ENCODE measurements at places on chromosomes 11 and 22.

DNA sequence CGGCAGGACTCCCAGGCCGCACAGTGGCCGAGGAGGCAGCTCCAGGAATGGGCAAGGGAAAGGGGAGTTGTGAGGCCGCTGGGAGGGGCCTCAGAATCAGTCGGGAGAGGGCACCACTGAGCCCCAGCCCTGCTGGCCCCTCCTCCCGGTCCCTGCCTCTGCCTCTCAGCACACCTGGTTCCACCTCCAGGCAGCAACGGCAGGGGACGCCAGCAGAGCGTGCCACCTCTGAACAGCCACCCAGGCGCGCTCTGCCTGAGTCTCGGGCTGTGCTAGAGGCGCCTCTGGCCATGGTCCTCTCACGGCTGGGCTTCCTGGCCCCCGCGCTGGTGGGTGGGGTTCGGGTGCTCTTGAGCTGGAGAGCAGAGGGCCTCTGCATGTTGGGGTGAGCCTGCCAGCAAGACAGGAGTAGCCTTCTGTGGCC is 33.0 kb downstream of the MOB2 start:
- peak; percentile 15 for DNase-seq

DNA sequence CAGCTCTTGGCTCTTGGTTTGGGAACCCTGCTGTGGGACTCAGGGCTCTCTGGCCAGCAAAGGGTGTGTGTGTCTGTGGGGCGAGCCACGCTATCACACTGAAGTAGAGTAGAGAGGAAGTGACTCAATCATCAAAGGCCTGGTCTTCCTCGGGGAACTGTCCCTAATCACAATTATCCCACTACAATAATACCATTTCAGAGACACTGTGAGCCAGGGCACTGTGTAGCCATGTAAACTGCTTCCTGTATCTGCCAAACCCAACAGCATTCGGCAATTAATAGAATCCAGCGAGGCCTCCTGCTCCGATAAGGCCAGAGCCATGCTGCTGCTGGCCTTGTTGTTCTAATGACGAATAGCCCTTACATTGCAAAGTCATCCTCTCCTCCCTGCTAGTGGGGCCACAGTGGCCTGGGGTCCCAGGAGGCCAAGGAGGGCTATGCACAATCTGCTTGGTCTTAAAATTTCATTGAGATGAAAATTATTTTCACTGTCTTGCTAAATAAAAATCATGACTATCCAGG is 49.8 kb upstream of the LMO2 start:
- DNase-seq = no peak

GRCh38 chr11:94771390-94771789 is 3.2 kb downstream of the AMOTL1 start:
- no peak for DNase-seq

- DNase-seq = no peak
These were observed 133.4 kb downstream of the DBX1 start for GRCh38 chr11:20026629-20027555.

- no peak for DNase-seq
These were observed 10.6 kb downstream of the RAB6A start for GRCh38 chr11:73750228-73750627.

GRCh38 chr11:34940026-34940677 is 23.7 kb downstream of the PDHX start:
- DNase-seq = no peak

- no peak for DNase-seq
These were observed 4.8 kb upstream of the NLRP10 start for GRCh38 chr11:7969756-7970646.

DNA sequence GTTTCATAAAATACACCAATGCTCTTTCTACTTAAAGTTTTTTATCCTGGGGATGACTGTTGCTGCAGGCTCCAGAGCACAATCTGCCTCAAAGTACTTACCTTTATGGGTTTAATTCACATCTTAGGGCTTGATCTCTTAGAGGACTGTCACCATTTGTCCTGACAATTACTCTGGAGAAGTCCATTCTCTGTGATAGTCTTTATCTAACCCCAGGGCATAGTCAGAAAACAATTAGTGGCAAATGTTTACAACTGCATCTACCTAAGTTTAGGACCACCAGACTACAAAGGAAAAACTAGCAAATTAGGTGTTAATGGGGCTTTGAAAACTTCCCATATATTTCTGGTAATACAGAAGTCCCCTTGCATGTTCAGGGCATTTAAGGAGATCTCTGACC is 973.5 kb downstream of the JRKL start:
- no peak for DNase-seq
